CD8-positive, alpha-beta memory T cell (primary cell): ENCODE measurements at places on chromosomes 1 and 21.

- no peak for DNase-seq
Measured at GRCh38 chr1:232524056-232524455, 105.9 kb downstream of the SIPA1L2 start.

DNA sequence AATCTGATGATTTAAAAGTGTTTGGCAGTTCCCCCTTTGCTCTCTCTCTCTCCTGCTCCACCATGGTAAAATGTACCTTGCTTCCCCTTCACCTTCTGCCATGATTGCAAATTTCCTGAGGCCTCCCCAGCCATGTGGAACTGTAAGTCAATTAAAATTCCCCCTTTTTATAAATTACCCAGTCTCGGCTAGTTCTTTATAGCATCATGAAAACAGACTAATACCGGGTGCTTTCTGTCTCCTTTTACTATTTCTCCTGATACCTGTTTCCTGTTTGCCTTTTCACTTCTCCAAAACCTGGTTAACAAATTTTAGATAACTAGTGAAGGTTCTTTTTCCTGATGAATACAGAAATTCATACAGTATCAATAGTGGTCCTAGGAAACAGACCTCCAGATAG is 1670.3 kb downstream of the MRPL39 start:
- DNase-seq = no peak

DNA sequence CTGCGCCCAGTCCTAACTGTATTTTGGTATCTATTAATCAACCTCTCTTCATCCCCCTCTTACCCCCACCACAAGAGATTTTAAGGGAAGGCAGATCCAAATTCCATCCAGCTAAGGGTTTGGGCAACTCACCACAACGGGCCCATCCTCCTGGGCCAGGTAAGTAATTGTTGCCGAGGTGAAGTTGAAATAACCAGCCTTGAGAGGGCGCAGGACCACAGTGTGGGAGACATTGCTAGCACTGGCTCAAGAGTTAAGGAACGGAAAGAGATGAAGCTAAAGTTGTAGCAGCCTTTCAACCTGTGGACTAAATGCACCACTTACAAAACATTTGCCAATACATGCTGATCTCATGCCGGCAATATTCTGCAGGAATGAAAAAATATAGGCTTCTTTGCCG is 5.9 kb downstream of the SSR2 start:
- DNase-seq = no peak

DNA sequence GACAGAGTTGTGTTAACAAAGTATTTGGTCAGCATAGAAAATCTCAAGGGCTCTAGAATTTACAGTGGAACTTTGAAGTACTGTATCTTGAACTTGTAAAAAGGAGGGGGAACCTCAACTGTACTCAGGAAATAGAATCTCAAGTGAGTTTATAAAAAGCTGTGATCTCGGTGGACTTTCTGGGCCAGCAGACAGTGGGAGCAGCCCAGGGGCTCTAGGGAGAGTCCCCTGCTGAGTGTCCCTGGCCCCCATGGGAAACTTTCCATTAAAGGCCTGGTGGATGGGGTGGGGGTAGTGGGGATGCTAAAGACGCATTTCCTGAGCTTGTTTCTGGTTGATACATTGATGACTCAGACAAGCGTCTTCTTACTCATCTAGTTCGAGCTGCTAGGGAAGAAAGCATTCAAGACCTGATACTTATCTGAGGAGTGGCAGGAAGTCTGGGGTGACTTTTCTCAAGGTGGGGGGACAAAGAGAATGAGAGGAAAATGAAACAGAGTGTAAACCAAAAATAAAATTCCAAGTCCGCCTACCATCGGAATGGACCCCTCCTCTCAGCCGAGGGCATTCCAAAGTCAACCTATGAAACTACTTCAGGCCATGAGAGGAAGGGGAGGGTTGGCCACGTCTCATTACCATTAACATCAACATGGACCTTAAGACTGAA is 65.5 kb downstream of the NID1 start:
- peak; percentile 69 for DNase-seq

- no peak for DNase-seq
Measured at GRCh38 chr1:223244366-223245103, 101.5 kb upstream of the TLR5 start.

DNA sequence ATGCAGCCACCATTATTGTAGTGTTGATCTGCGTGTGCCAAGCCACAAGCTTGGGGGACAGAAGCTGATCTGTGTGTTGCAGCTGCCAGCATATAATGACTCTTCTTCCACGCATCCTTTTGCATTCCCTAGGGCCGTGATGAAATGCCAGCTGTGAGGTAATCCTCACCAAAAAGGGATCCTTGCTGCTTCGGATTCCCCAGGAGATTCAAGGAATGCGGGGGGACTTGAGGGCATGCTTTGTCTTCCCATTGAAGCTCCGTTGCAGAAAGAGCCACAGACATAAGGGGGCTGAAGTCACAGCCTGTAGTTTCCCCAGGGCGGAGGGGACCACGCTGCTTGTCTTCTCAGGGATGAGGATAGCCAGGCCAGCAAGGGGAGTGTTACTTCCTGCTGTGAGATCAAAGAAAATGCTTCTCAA is 281.6 kb upstream of the FMN2 start:
- no peak for DNase-seq

DNA sequence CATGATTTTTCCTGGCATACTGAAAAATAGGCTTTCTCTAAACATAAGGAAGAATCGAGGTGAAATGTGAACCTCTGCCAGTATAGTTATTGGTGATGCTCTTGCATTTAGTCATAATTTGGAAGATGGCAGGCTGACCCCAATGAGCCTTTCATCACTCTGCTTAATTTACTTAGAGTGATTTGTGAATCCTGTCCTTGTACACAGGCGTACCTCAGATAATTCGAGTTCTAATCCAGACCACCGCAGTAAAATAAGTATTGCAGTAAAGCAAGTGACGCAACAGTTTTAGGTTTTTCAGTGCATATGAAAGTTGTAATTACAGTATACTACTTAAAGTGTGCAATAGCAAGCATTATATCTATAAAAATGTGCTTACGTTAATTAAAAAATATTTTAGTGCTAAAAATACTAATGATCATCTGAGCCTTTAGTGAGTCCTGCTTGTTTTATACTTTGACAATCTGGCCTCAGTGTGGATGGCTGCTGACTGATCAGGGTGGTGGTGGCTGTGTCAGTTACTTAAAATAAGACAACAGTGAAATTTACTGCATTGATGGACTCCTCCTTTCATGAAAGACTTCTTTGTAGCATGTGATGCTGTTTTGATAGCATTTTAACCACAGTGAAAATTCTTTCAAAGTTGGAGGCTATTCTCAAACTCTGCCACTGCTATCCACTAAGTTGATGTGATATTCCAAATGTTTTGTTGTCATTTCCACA is 1.7 kb downstream of the PKNOX1 start:
- DNase-seq = no peak

DNA sequence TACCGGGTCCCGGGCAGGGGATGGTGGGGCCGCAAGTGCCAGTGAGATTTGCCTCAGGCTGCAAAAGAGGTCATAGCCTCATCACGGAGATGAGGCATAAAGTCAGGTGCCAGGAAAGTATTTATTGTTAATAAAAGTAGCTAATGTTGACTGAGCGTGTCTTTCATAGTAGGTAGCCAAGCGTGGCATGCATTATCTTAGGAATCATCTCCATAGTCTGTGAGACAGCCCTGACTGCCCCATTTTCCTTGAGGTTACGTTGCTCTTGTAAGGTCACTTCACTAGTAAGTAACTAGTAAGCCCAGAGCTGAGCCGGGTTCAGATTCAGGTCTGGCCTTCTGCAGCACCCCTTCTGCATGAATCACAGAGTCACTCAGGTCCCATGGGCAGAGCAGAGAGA is 174.2 kb downstream of the CAMTA1 start:
- no peak for DNase-seq

- DNase-seq = no peak
Measured at GRCh38 chr1:45640293-45640692, 16.4 kb upstream of the CCDC17 start.

DNA sequence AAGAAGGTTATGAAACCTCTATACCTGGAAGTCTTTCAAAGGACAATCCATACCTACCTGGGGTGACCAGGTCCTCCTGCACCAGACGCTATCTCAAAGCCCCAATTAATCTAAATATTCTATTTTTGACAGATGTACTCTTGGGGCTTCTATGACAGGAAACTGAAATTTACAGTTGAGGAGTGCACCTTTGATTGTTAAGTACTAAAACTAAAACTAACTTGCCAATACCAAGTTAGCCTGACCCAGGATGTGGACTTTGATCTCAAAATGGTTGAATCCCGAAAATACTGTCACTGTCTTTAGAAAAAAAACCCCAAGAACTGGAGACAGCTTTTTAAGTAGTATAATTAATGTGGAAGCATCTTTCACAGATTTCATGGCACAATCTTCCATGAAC is 162.4 kb downstream of the TTLL7 start:
- DNase-seq = no peak

GRCh38 chr1:27601771-27602461 is 2.0 kb downstream of the AHDC1 start:
- DNase-seq = no peak

GRCh38 chr1:231724876-231725647 is 98.5 kb downstream of the DISC1 start:
- DNase-seq = no peak

- no peak for DNase-seq
Measured at GRCh38 chr21:45816794-45817193, 164.8 kb upstream of the COL6A1 start.

DNA sequence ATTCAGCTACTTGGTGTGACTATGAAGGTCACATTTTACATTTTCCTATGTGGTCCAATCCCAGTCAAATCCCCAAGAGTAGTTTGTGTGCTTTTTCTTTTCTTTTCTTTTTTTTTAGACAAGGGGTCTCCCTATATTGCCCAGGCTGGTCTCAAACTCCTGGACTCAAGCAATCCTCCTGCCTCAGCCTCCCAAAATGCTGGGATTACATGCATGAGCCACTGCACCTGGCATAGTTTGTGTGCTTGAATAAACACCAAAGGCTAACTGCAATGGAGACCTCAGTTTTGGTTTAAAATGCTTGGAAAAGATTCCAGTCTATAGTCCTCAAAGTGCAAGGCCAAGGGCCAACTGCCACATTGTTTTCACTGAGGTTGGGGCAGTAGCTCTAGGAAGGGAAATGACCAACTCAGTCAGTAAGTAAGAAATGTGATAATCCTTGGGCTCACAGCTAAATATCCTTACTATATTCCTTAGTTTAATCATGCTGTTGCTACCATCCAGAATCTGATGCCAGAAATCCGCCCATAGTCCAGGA is 38.6 kb downstream of the EIF2B3 start:
- no peak for DNase-seq

DNA sequence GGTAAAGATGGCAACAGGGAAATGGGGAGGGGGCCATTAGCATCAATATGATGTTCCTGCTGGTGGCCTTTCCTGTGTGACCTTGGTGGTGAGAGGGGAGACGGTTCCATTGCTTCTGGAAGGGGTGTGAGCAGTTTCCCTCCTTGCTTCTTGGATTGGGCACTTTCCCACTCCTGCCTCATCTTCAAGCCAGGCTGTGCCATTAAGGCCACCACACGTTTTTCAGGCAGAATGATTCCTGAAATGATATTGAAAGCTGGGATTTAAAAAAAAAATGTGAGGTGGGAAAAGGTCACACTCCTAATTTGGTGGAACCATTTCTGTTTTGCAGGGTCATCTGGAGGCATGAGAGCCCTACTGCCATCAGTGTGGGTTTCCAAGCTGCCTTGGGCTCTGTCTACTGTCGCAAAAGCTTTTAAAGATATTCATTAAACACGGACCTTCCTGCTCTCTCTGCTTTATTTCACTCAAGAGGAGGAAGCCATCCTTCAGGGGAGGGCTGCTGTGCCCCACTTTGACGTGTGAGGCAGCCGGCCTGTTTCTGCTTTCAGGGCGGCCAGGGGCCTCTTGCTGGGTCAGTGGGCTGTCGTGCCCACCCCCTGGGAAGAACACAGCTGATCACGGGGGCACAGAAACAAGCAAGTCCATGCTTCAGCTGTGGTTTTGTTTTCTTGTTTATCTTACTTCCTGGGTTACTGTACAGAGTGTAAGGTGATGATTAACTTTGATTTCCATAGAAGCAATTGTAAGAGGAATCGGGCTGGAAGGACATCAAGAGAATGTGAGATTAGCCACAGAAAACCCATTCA is 8.0 kb downstream of the RIIAD1 start:
- no peak for DNase-seq

DNA sequence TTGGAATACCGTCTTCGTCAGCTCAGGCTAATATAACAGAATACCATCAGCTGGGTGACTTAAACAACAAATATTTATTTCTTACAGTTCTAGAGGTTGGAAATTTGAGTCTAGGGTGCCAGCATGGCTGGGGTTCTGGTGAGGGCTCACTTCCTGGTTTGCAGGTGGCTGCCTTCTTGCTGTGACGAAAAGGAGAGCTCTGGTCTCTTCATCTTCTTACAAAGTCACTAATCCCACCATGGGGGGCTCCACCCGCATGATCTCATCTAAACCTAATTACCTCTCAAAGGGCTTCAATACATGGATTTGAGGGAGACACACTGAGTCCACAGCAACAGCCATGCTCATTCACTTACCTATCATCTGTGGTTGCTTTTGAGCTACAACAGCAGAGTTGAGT is 78.3 kb downstream of the PSMG1 start:
- no peak for DNase-seq
